ENCODE measurements at places on chromosomes 4 and X. TPM values are rescaled to one million over a fixed set of nuclear protein-coding genes. Genes with fewer than 3 reads are reported as not detected.

GRCh38 chrX:154734061-154734781 lies 16.7 kb downstream of the GAB3 start:
- no peak for DNase-seq

Gene VCX3B
- not detected for total RNA-seq

Gene ARX
- 5.1 TPM for total RNA-seq

Gene NOA1
- total RNA-seq: 34.5 TPM

GRCh38 chr4:168220893-168221292 lies 97.7 kb downstream of the DDX60 start:
- no peak for DNase-seq

GRCh38 chr4:146699910-146700309 lies 61.2 kb downstream of the POU4F2 start:
- no peak for DNase-seq

- DNase-seq: peak; percentile 6
Measured at GRCh38 chr4:77385124-77385969, 220.3 kb upstream of the CXCL13 start.

DNA sequence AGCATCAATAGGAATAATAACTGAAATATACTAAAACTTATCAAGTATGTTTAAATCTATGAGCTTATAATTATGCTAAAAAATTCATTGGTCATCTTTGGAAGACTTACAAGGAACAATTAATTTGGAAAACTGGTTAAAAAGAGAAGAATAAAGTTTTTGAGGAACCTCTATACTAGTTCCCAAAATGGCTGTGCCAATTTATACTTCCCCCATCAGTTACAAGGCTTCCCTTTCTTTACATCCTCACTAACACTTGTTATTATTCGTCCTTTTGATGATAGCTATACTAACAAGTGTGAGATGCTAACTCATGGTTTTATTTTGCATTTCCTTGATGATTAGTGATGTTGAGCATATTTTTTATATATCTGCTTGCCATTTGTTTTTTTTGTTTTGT lies 17.1 kb downstream of the OGT start:
- DNase-seq: no peak

DNA sequence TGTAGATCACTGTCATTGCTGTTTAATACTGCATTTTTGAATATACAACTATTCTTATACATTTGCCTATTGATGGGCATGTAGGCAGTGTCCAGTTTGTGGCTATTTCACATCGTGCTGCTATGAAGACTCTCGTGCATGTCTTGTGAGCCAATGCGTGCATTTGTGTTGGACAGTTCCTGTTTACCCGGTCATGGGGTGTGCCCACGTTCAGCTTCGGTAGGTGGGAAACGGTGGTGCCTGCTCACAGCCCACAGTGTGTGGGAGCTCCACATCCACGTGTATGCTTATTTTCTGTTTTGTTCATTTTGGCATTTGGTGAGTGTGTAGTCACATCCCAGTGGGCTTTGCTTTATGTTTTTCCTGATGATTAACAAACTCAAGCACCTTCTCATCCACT lies 19.7 kb upstream of the RNF212 start:
- no peak for DNase-seq

Gene HERC5
- total RNA-seq: 1.3 TPM

GRCh38 chr4:84995386-84995785 lies 28.9 kb upstream of the WDFY3 start:
- no peak for DNase-seq

- no peak for DNase-seq
Measured at GRCh38 chr4:187665086-187665485, 330.5 kb upstream of the ZFP42 start.

GRCh38 chr4:80452768-80453167 lies 117.2 kb downstream of the CFAP299 start:
- no peak for DNase-seq

DNA sequence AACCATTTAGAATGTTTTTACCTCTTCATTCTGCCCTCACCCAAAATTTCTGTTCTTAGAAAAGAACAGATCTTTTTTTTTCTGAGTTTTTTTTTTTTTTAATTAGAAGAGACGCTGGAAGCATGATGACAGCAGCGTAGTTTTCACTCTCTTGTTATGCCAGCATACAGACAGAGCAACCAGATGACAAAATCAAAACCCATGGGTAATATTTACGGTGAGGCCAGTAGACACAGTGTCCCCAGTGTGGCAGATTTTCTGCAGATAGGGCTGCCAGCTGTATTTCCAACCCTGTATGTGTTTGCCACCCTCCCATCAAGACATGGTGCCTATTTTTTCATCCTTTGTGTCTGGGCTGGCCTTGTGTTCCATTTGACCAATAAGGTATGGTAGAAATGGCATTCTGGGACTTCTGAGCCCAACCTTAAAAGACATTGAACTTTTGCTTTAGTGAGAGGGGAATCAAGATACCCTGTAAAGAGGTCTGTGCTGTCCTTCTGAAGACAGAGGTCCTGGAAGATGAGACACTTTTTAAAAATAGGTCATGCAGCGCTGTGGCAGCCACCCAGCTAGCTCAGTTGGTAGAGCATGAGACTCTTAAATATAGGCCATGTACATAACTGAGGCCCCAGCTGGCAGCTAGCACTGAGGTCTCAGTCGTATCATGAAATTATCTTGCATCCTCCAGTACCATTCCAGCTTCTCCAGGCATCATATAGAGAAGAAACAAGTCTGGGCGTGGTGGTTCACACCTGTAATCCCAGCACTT lies 6.7 kb upstream of the ZNF41 start:
- DNase-seq: peak; percentile 76

DNA sequence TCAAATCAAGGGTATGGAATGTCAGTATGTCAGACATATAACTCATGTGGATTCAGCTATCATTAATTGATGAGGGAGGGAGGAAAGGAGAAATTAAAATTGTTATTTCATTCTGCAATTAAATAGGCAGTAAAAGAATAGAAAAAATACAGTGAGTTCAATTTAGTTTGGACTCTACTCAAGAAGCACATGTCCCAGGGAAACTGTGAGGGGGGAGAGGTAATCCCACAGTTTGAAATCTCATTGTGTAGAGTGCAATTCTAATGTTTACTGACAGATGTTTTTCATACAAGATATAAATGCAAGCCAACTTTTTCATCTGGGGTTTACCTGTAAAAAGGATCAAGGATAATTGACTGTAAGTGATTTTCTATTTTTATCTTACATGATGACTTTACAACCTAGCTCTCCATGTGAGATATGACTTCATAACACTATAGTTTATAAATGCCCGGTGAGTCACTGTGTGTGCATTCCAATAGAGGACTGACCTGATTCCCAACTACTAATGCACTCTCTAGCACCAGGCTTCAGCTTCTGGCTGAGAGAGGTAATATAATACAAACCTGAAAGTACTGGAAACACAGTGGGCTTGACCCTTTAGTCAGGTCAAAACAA lies 35.2 kb upstream of the SCD5 start:
- peak; percentile 14 for DNase-seq

- DNase-seq: no peak
Measured at GRCh38 chrX:154795016-154795415, 10.3 kb downstream of the MPP1 start.

DNA sequence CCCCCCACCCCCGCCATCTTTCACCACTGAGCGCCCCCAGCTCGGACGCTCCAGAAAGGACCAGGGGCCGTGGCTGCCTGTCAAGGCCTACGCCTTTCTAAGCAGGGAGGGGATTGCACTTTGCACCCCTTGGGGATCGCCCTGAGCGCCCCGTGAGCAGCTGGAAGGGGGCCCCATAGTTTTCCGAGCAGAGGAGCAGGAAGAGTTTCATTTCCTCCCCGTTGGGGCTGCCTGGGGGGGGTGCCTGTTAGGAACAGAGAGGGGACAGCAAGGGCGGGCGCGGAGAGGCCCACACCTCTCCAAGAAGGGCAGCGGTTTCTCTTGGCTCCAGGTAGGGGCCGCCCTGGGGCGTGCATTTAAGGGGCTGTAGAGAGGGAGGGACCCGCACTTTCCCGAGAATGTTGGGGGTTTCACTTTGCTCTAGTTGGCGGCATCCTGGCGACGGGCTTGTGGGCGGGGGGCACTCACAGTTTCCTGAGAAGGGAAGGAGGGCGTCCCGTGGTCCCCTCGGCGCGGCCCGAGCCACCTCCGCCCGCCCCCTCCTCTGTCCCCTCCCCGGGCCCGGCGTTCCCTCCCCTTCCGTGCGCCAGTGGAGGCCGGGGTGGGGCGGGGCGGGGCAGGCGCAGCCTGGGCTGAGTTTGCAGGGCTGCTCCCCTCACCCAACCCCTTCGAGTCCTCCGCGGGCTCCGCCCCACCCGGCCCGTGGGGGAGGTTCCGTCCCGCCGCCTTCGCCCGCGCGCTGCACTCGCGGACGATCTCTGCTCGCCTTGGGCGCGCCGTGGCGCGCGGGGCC lies 82.3 kb upstream of the CD99 start:
- DNase-seq: peak; percentile 78

Gene BMPR1B
- 1.3 TPM for total RNA-seq

Gene L1CAM
- 0.41 TPM for total RNA-seq

GRCh38 chr4:42710329-42710728 lies 53.4 kb upstream of the ATP8A1 start:
- DNase-seq: no peak

DNA sequence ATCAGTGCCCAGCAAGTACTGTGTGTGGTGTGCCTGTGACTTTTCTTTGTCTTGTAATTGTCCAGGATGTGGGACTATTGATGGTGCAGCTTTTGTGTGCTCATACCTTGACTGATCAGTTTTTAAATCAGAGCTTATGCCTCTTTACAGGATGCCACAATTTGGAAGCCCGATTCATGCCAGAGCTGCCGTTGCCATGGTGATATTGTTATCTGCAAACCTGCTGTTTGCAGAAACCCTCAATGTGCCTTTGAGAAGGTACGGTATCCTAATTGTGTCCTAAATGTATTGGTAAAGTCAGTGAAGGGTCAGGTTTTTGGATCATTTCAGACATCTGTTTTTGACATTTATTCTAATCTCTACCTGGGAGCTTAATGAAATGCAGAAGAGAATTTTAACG lies 180.2 kb downstream of the FRAS1 start:
- DNase-seq: no peak

DNA sequence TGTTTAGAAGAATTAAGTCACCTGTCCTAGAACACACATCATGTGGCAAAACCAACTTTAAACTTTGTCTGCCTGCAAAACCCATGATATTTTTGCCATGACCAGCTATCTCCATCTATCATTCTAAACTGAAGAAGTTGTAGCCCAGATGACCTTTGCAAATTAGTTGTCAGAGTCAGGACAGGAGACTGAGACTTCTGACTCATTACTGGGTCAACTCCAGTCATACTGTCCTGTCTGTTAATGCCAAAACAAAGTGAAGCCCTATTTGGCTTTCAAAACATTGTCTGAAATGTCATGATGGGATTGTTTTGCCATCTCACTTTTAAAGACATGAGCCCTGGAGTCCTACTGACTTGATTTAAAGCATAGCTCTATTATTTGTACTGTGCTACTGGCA lies 365.7 kb upstream of the CPEB2 start:
- DNase-seq: no peak

DNA sequence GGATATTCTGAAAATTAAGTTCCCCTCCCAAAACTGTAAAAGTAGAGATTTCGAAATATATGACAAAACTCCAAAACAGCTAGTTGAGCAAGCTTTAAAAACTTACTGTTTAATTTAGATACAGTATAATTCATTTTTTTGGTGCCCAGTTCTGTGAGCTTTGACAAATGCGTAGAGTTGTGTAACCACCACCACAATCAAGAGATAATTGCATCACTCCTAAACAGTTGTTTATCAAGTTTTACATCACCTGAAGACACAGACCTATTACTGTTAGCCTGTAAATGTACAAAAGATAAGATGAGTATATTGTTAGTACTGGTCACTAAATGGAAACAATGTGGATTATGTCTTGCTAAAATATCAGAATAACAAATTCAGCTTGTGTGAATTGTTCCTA lies 62.3 kb downstream of the ALG13 start:
- no peak for DNase-seq

Gene SLC35A2
- 18.7 TPM for total RNA-seq

Gene CC2D2A
- total RNA-seq: 1.1 TPM

GRCh38 chr4:131388277-131388676 lies 1760.8 kb upstream of the PCDH10 start:
- DNase-seq: no peak

Gene NLGN3
- total RNA-seq: 0.39 TPM

GRCh38 chrX:20362268-20363267 lies 95.9 kb upstream of the RPS6KA3 start:
- peak; percentile 24 for DNase-seq

GRCh38 chrX:150621652-150622051 lies 53.2 kb downstream of the MTM1 start:
- no peak for DNase-seq

Gene SATL1
- not detected for total RNA-seq

Gene TEC
- total RNA-seq: 1.9 TPM

Gene MTTP
- total RNA-seq: 0.33 TPM

Gene ADRA2C
- 5.4 TPM for total RNA-seq
